ENCODE measurements at places on chromosomes 5 and 9.

GRCh38 chr5:74374656-74375055 lies 265.9 kb downstream of the ENC1 start:
- no peaks in the 10 kb centered on the region for H3K36me3 ChIP-seq
- H3K4me1 ChIP-seq, result no peaks in the 10 kb centered on the region
- no peak for DNase-seq
- H3K4me3 ChIP-seq, result no peak overlapping the region
- H3K27me3 ChIP-seq, result no peaks in the 10 kb centered on the region

DNA sequence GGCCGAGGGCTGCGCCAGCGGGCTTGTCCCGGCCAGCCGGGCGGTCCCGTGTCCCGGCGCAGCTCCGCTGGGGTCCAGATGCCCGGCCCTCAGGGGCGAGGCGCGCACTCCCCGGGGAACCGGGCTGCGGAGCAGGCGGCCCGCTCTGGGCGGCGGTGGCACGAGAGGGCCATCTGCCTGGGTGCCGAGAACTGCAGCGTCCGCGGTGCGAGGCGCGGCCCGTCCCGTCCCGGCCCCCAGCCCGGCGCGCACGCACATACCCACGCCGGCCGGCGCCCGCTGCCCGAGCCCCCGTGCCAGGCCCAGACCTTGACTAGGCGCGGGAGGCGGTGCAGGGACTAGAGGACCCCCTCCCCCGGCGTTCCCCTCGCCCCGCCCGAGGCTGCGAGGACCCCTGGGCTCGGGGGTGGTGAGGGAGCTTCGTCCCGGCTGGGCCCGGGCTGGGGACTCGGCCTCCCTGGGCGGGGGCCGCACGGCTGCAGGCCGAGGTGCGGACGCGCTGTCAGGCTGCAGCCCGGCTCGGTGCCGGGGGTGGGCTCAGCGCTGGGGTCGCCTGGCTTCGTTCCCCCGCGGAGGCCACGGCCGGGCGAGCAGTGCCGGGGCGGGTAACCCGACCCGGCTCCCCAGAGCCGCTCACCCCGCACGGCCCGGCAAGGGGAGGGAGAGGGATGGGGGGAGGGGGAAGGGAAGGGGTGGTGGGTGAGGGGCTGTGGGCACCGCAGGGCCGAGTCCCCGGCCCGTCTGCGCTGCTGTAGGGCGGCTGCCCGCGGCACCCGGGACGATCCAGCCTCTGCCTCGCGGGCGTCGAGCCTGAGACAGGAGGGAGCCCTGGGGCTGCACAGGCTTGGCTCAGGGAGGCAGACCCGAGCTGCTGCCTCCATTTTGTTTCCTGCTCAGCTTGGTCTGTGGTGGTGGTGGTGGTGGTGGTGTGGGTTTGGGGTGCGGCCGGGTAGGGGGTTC lies 1.2 kb upstream of the NSD1 start:
- H3K4me1 ChIP-seq, result peaks cover 8% of the 10 kb centered on the region
- peak overlapping the region; percentile 95 for H3K27ac ChIP-seq
- no peaks in the 10 kb centered on the region for H3K27me3 ChIP-seq
- peaks cover 17% of the 10 kb centered on the region for H3K36me3 ChIP-seq

DNA sequence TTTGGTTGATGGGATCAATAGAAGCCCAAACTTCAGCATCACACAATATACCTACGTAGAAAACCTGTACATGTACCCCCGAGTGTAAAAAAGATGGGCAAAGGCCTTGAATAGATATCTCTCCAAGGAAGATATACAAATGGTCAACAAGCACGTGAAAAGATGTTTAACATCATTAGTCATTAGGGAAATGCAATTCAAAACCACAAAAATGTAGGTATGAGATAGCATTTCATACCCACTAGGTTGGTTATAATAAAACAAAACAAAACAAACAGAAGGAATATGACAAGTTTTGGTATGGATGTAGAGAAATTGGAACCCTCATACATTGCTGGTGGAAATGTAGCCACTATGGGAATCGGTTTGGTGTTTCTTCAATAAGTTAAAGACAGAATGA lies 33.1 kb upstream of the PPARGC1B start:
- DNase-seq, result no peak
- no peaks in the 10 kb centered on the region for H3K27me3 ChIP-seq
- no peak overlapping the region for H3K27ac ChIP-seq
- no peaks in the 10 kb centered on the region for H3K4me1 ChIP-seq
- no peaks in the 10 kb centered on the region for H3K36me3 ChIP-seq

DNA sequence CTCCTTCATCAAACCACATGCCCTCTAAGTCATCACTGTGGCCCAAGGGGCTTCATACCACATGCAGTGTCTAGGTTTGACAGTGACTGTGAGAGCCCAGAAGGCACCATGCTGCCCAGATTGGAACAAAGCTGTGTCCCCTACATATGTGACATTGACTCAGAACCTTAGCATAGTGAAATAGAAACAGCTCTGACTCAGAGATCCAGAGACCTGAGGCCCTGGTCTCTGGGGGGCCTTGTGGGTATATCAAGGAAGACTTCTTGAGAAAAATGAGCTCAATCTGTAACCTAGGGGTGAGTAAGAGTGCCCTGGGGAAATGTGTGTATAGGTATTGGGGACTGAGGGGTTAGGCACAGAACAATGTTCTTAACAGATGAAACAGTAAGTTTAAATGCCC lies 7.1 kb upstream of the ENTREP1 start:
- no peaks in the 10 kb centered on the region for H3K4me1 ChIP-seq
- no peak for DNase-seq
- no peak overlapping the region for H3K4me3 ChIP-seq
- H3K36me3 ChIP-seq, result no peaks in the 10 kb centered on the region
- H3K27ac ChIP-seq, result no peak overlapping the region

- no peaks in the 10 kb centered on the region for H3K4me1 ChIP-seq
- no peaks in the 10 kb centered on the region for H3K36me3 ChIP-seq
- H3K4me3 ChIP-seq, result no peak overlapping the region
These were observed 147.6 kb downstream of the CDH10 start for GRCh38 chr5:24497145-24497544.

DNA sequence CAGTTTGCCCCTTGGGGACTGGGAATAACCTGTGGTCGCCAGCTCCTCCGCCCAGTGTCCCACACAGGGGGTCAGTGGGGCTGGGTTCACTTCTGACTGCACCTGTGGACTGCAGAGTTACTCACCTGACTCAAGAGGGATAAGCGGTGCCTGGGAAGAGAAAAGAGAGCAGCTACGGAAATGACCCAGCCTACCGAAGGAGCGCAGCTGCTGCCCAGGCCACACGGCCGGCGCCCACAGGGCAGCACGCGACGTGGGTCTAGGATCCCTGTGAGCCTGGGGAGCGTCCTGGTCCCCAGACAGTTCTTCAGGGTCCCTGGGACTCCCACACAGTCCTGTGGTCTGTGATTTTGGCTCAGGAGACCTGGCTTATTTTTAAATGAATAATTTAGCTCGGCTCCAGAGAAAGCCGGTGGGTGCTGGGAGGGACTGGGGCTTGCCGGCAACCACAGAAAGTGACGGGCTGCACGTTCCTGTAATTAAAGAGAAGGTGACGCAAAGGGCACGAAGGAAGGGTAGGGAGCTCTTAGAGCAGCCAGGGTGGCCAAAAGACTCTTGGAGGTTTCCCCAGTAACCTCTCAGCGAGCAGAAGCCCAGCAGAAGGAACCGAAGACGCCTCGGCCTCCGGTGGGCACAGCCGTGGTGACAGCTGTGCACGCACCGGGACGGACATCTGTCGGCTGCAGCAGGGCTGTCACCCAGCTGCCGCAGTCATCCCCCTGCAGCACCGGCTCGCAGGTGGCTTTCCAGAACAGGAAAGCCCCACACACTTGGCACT lies 97.5 kb upstream of the FCN2 start:
- H3K36me3 ChIP-seq, result peaks cover 33% of the 10 kb centered on the region
- DNase-seq, result no peak
- H3K4me1 ChIP-seq, result peaks cover 3% of the 10 kb centered on the region
- H3K27me3 ChIP-seq, result no peaks in the 10 kb centered on the region

DNA sequence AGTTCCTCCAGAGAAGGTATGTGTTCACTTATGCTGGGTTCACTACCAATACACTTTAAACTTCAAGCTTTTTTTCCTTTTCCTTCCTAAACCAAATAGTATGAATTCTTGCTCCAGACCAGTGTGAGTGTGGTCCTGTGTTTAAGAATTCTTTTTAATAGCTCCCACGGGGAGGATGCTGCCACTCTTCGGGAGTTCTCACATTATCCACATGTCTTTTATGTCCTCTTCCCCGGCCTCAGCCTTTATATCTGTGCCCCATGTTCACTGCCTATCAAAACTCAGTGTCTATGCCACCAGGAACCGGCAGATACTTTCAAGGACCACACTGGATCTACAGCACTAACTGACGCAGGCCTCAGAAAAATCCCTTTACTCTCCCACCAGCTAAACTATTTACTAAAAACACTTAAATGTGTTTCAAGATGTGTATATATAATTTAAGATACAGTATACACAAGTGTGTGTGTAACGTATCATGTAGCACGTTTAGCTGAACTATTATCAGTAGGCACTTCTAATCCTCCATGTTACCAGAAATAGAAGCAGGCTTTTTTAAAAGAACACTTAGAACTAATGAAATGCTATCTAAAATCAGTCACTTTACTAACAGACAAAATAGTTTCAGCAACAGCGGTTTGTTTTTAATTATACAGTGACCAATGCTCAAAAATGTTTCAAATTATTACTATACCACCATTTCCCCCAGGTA lies 88.0 kb downstream of the PLPP1 start:
- peaks cover 19% of the 10 kb centered on the region for H3K4me1 ChIP-seq
- peaks cover 6% of the 10 kb centered on the region for H3K36me3 ChIP-seq
- DNase-seq, result no peak
- H3K27ac ChIP-seq, result peak overlapping the region; percentile 10
- H3K27me3 ChIP-seq, result no peaks in the 10 kb centered on the region

- H3K4me3 ChIP-seq, result peak overlapping the region; percentile 14
- DNase-seq, result no peak
- H3K27me3 ChIP-seq, result no peaks in the 10 kb centered on the region
- H3K27ac ChIP-seq, result peak overlapping the region; percentile 80
- H3K36me3 ChIP-seq, result peaks cover 20% of the 10 kb centered on the region
These were observed 24.0 kb downstream of the HSPA4 start for GRCh38 chr5:133075572-133076536.

DNA sequence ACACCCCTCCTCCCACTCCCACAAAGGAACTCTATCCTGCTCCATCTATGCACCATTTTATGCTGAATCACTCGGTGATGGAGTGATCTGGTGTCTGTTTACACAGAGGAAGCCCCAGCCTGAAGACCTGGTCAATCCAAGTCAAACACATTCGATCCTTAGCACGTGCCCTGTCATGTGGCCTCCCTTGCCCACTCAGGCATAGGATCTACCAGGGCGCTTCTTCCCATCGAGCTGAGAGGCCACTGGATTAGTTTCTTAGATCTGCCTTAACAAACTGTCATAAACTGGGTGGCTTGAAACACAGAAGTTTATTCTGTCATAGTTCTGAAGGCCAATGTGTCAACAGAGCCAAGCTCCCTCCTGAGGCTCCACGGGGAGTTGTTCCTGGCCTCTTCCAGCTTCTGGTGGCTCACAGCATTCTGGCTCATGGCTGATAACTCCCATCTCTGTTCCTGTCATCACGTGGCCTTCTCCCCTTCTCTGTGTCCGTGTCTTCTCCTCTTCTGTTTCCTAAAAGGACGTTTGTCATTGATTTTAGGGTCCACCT lies 34.2 kb downstream of the FOXI1 start:
- no peak overlapping the region for H3K4me3 ChIP-seq
- no peaks in the 10 kb centered on the region for H3K27me3 ChIP-seq
- H3K4me1 ChIP-seq, result no peaks in the 10 kb centered on the region
- no peak overlapping the region for H3K27ac ChIP-seq

- H3K4me3 ChIP-seq, result no peak overlapping the region
- H3K36me3 ChIP-seq, result no peaks in the 10 kb centered on the region
- no peaks in the 10 kb centered on the region for H3K27me3 ChIP-seq
- no peak for DNase-seq
- no peak overlapping the region for H3K27ac ChIP-seq
- H3K4me1 ChIP-seq, result no peaks in the 10 kb centered on the region
These were observed 716.4 kb downstream of the SEMA5A start for GRCh38 chr5:8829323-8830029.

DNA sequence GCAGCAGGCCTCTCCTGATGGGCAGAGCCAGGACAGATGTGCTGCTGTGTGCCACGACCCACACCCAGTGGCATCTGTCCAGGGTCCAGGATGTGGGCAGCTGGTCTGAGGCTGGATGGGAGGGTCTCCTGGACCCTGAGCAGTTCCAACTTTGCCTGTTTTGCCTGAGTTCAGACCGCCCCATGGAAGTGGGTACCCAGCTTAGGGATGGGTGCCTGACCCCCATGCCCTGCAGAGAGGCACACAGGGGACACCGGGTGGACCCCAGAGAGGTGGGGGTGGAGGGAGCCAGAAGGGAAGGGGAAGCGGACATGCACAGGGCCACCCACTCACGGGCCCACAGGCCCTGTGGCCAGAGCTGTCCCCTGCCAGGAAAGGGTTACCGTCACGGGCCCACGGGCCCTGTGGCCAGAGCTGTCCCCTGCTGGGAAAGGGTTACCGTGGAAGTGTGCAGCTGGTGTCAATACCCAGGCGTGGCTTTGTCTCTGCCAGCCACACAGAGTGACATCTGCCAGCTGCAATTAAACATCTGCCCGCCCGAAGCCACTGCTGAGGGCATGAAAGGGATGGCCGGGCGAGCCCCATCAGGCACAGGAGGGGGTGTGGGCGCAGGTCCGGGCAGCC lies 50.0 kb downstream of the NACC2 start:
- no peaks in the 10 kb centered on the region for H3K27me3 ChIP-seq
- H3K27ac ChIP-seq, result no peak overlapping the region
- H3K36me3 ChIP-seq, result peaks cover 63% of the 10 kb centered on the region
- H3K4me3 ChIP-seq, result no peak overlapping the region
- H3K4me1 ChIP-seq, result no peaks in the 10 kb centered on the region
- DNase-seq, result no peak

GRCh38 chr5:59813761-59814536 lies 79.6 kb downstream of the PDE4D start:
- no peaks in the 10 kb centered on the region for H3K4me1 ChIP-seq
- H3K4me3 ChIP-seq, result no peak overlapping the region
- no peaks in the 10 kb centered on the region for H3K36me3 ChIP-seq
- H3K27me3 ChIP-seq, result no peaks in the 10 kb centered on the region
- H3K27ac ChIP-seq, result no peak overlapping the region

DNA sequence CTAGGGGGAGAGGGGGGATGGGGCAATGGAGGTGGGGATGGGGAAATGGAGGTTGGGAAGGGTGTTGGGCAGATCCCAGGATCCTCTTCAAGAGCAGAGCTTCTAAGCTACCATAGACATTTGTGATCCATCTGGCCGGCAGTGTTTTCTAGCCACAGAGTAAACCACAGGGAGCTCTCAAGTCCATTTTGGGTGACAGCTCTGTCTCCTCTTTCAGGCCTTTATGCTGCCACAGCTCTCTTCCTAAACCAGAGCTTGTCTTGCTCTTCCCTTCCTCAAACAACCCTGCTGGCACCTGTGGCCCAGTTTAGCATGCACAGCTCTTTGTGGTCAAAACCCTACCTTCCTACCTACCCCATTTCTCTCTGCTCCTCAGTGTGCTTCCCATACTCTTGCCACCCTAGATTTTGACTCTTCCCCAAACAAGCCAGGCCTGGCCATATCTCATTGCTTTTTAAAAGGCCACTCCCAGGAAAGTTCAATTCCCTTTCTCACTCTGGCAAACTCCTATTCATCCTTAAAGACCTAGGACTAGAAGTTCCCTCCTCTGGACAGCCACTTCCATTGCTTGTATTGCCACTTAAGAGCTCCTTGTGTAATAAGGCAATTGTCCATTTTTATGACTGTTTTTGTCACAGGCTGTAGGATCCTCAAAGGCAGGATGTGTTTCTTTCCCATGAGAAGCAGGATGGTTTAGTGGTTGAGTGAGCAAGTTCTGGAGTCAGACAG lies 84.3 kb upstream of the PANK3 start:
- H3K36me3 ChIP-seq, result peaks cover 11% of the 10 kb centered on the region
- H3K27ac ChIP-seq, result no peak overlapping the region
- H3K27me3 ChIP-seq, result no peaks in the 10 kb centered on the region
- no peaks in the 10 kb centered on the region for H3K4me1 ChIP-seq
- no peak overlapping the region for H3K4me3 ChIP-seq
- DNase-seq, result no peak

All from ascending aorta (tissue), 2 donors.